PC-3 (cell line): ENCODE measurements at places on chromosomes 13 and 19.

GRCh38 chr13:66887088-66887487 lies 343.0 kb downstream of the PCDH9 start:
- DNase-seq, result no peak

- DNase-seq, result no peak
These were observed 125.1 kb downstream of the SIPA1L3 start for GRCh38 chr19:38032151-38032550.

DNA sequence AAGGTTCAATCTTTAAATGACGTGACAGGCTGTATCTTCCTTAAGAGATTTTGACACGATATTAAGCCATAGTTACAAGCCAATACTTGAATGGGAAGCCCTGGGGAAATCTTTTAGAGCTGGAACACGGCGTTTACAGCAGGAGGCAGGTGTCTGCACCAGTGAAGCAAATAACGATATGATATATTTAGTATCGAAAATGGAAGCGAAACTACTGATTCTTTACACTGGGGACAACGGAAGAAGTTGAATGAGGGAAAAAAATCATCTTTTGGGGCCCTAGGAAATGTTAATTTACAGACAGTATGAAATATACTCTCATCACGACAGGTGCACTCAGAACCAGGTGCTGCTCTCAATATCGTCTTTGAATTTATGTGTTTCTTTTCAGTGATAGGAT lies 793.9 kb upstream of the PCDH20 start:
- no peak for DNase-seq

DNA sequence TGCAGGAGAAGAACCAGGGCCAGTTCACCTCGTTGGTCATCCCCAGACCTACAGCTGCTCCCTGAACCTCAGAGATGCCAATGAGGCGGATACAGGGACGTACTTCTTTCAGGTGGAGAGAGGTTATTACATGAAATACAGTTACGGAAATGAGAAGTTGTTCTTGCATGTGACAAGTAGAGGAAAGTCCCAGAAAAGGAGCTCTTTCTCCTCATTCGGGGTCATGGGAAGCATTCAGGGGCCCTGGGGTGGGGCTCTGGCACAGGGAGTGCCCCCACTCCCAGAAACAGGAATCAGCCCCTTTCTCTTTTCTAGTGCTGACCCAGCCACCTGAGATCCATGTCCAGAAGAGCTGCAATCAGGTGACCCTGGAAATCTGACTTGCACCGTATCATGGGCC lies 4.5 kb upstream of the SIGLEC9 start:
- DNase-seq, result no peak

GRCh38 chr13:94232956-94233355 lies 246.5 kb downstream of the DCT start:
- no peak for DNase-seq

- DNase-seq, result no peak
These were observed 628.7 kb downstream of the EFNB2 start for GRCh38 chr13:105906746-105907145.

GRCh38 chr19:58328999-58329398 lies 2.2 kb downstream of the ZSCAN22 start:
- peak; percentile 23 for DNase-seq
